ENCODE measurements at places on chromosomes 5 and 9. TPM values are rescaled to one million over a fixed set of nuclear protein-coding genes. Genes with fewer than 3 reads are reported as not detected.

The ZNF483 gene
- total RNA-seq, result 0.44 TPM

The SLC45A2 gene
- total RNA-seq, result not detected

The RMRP gene
- total RNA-seq, result 27,284 TPM

The INSL4 gene
- not detected for total RNA-seq

The SOX30 gene
- total RNA-seq, result not detected

The CCIN gene
- 0.22 TPM for total RNA-seq

The AHRR gene
- 55.8 TPM for total RNA-seq

The PDLIM4 gene
- total RNA-seq, result 26.9 TPM

The GRXCR2 gene
- not detected for total RNA-seq

The CCNO gene
- total RNA-seq, result 0.14 TPM

The PRDM9 gene
- not detected for total RNA-seq

The SHC3 gene
- total RNA-seq, result 15.3 TPM

The LCN12 gene
- total RNA-seq, result not detected

The DMRT1 gene
- not detected for total RNA-seq

The BTNL8 gene
- not detected for total RNA-seq

The SPATA31C1 gene
- total RNA-seq, result not detected

The HMCN2 gene
- total RNA-seq, result not detected

The PCDHB10 gene
- total RNA-seq, result 0.43 TPM

The DAB2 gene
- 132 TPM for total RNA-seq

The ANAPC2 gene
- 32.4 TPM for total RNA-seq

The CCNI2 gene
- not detected for total RNA-seq

The SLC6A18 gene
- not detected for total RNA-seq

The NME5 gene
- not detected for total RNA-seq

The BARHL1 gene
- total RNA-seq, result not detected

The GPSM1 gene
- 41.4 TPM for total RNA-seq

The LPAR1 gene
- total RNA-seq, result 145 TPM

The ADRA1B gene
- total RNA-seq, result under 0.01 TPM

The SLC6A3 gene
- total RNA-seq, result not detected

The CFAP77 gene
- total RNA-seq, result not detected

The MEF2C gene
- 11.3 TPM for total RNA-seq

The ESM1 gene
- total RNA-seq, result 0.22 TPM

The GABRA1 gene
- total RNA-seq, result not detected

The PCDHA9 gene
- total RNA-seq, result under 0.01 TPM

The PCDHGB3 gene
- total RNA-seq, result 2.6 TPM

The PDE8B gene
- total RNA-seq, result under 0.01 TPM

The C5orf52 gene
- total RNA-seq, result not detected

The EFNA5 gene
- 0.66 TPM for total RNA-seq

The TMEM215 gene
- total RNA-seq, result not detected

The PCDHGB4 gene
- 28.2 TPM for total RNA-seq

The SLC12A7 gene
- total RNA-seq, result 17.0 TPM

The TGFBI gene
- total RNA-seq, result 1,608 TPM

The TPPP gene
- total RNA-seq, result under 0.01 TPM

The ZNF189 gene
- total RNA-seq, result 13.7 TPM

The CTXN3 gene
- not detected for total RNA-seq

The GPR21 gene
- total RNA-seq, result 1.4 TPM

The SNAPC3 gene
- total RNA-seq, result 32.4 TPM

The LCP2 gene
- not detected for total RNA-seq

The ZNF366 gene
- total RNA-seq, result not detected

The CCDC152 gene
- 0.72 TPM for total RNA-seq

The ANXA2R gene
- total RNA-seq, result 3.4 TPM

The BTNL9 gene
- total RNA-seq, result not detected
